IPS DF 6.9 (cell line): ENCODE measurements at places on chromosomes 12 and 14.

DNA sequence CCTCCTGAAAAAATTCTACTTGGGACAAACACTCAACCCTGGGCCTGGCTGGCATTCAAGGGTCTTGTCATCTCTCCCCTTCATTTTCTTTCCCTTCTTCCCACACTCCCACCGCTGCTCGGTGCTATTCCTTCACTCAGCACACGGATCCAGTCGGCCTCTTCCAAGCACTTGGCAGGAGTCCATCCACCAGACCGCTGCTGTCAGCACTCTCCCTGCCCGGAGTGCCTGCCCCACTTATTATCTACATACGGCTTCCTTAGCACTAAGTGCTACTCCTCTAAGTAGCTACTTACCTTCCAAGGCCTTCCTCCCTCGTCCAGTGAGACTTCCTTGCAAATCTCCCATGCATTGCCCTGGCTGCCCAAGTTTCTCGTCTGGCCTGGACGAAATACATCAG is 29.8 kb downstream of the CALM1 start:
- no peak for DNase-seq

GRCh38 chr14:84750763-84751554 is 779.0 kb upstream of the FLRT2 start:
- no peak for DNase-seq

DNA sequence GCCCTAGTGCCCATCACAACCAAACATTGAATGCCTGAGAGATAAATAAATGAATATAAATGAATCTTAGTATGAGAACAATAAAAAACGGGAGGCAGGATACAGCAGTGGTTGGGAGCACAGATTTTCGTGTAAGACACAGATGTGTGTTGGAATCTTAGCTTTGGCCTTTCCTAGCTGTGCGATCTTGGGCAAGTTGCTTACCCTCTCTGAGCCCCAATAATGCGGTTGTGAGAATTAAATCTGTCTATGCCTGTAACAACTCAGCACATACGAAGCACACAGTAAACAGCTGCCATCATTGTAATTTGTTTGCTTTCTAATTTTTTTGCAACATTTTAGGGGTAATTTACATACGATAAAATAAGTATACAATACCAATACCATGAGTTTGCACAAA is 89.8 kb downstream of the SRRM4 start:
- no peak for DNase-seq

DNA sequence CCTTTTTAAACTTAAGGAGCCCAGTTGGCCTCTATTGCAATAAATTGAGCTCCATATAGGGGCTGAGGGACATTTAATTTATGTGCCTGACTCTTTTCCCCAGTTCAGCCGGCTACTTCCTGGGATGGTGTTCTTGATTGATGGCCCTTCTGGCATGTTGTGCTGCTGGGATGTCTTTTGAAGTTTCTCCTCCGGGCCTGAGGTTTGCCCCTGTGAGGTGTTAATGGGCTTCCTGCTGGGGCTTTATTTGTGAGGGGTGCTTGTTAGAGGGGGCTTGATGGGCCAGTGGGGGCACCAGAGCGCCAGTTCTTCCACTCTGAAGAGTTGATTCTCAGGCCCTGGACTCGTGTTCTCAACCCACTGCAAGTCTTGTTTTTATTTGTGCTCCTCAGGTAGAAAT is 69.6 kb downstream of the CHST11 start:
- DNase-seq, result no peak

- no peak for DNase-seq
These were observed 18.6 kb upstream of the GARIN2 start for GRCh38 chr14:67170660-67171059.

- DNase-seq, result no peak
These were observed 90.7 kb upstream of the ATP2B1 start for GRCh38 chr12:89799316-89799715.

- DNase-seq, result no peak
These were observed 221.0 kb downstream of the ASCL1 start for GRCh38 chr12:103178366-103179080.

GRCh38 chr12:29728030-29728429 is 55.7 kb downstream of the TMTC1 start:
- DNase-seq, result no peak

- DNase-seq, result no peak
These were observed 59.4 kb downstream of the MYRFL start for GRCh38 chr12:69884386-69884785.

GRCh38 chr14:49598485-49599300 is at the start of gene LRR1:
Gene LRR1 (plus strand): TSS chr14:49598940. CDS start chr14:49599021, 81 bp downstream.
- no peak for DNase-seq

- no peak for DNase-seq
These were observed 10.4 kb downstream of the LUM start for GRCh38 chr12:91100906-91101305.

DNA sequence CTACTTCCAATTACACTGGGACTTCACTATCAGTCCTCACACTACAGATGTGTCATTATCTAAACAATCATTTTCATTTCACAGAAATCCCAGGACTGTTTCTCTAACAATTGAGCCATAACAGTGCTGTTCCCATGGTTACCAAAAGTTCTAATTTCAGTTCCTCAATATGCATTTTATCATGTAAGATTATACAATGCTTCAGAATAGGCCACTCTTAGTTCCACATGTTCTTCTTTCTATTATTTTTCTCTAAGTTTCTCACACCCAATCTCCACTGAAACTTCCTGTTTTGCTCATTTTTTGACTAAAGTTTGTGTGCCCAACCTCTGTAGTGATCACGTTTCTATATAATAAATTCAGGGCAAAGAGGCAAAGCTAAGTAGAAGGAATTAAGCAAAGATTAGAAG is 185.8 kb downstream of the DUSP6 start:
- DNase-seq, result no peak

DNA sequence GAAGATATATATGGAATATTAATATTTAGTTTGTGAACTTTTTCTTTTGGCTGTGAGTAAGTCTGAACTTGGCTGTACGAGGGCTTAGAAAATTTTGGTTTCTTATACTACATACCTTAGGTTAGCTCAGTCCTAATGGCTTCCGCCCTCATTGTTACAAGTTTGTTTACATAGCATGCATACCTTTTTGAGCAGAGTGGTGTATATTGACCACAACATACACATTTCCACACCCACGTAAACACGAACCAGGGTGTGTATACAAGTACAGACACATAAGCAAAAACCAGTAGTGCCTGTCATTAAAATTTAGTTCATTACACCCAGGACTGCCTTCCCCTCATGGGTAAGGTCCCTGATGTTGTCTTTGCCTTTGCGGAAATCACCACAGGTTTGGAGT is 230.2 kb upstream of the RGS6 start:
- no peak for DNase-seq

DNA sequence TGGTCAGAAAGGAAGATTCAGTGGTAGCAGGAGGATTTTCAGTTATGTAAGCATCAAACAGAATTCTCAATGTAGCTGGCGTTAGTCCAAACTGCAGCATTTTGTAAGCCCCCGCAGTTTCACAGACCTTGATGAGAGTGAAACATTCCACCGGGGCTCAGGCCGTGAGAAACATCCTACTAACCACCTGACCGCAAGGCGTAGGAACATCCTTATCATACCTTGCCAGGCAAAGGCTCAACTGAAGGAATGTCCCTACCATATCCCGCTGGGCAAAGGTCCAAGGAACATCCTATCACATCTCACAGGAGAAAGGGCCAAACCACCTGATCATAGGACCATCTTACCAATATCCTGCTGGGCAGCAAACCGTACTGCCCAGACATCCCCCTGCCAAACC is 624.8 kb upstream of the TMEM132C start:
- DNase-seq, result no peak

DNA sequence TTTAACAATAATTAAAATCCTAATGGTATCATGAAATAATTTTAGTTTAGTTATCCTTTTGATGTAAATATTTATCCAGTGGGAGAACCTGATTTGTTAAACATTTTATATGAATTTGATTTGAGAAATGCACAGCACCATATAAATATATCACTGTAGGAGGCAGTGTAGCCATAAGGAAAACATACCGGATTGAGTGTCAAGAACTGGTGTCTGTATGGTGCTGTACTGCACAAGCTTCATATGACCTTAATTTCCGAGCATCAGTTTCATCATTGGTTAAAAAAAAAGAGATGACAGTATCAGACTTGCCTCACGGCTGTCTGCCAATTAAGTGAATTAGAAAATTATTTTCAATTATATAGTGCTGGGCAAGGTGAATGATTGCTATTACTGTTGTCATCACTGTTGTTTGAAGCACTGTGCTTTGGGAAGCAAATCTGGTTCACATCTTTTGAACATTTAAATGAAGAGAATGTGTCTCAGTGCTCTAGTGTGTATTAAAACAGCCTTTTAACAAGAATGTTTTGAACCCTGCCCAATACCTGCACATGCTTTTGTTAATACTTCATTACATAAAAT is 72.1 kb downstream of the TMTC2 start:
- DNase-seq, result no peak

DNA sequence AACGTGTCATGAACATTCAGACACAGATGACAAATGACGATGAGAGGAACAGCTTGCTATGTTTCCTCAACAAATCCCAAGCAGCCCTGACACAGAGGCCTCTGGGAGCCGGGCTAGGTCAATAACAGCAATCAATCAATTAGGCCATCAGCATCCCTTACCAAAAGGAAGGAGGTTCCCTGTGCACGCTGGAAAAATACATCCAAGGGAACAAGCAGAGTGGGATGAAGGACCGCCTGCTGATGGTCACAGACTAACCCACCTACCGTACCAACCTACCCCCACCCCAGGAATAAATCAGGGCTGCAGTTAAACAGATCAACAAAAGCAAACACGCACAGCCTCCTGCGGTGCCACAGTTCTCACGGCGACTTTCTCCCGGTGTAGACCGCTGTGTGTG is 265.1 kb upstream of the SFSWAP start:
- DNase-seq, result no peak

DNA sequence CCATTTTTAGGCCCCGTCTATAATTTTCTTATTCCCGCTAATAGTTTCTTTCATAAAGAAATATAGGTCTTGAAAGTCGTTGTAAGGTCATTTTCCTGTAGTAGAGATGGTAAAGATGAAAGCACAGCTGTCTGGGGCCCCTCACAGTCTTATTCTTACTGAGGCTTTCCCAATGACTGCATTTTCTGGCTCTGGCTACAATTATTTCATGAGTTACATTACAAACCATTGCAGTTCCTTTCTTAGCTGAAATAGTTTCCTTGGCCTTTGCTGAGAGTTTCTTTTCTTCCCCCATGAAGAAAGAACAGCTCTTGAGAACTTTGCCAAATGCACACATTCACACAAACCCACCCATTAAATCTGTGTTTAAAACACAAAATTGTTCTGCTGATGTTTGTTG is 113.0 kb downstream of the DYRK2 start:
- no peak for DNase-seq

DNA sequence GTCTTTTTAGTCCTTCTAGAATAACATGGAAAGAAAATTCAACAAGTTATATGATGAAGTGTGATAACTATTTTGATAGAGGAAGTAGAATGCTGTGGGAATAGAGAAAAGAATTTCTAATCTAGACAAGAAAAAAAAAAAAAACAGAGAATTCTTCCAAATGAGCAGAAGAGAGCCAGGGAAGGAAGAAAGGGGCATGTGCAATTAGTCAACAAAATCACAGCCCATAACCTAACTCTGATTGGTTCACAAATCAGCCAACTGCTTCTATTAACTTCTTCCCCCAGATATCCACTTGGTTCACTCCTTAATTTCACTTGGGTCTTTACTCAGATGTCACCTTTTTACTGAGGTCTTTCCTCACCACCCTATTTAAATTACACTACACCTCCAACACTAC is 69.5 kb downstream of the BTG1 start:
- no peak for DNase-seq

GRCh38 chr12:96985515-96986362 is 78.7 kb downstream of the NEDD1 start:
- peak; percentile 29 for DNase-seq

DNA sequence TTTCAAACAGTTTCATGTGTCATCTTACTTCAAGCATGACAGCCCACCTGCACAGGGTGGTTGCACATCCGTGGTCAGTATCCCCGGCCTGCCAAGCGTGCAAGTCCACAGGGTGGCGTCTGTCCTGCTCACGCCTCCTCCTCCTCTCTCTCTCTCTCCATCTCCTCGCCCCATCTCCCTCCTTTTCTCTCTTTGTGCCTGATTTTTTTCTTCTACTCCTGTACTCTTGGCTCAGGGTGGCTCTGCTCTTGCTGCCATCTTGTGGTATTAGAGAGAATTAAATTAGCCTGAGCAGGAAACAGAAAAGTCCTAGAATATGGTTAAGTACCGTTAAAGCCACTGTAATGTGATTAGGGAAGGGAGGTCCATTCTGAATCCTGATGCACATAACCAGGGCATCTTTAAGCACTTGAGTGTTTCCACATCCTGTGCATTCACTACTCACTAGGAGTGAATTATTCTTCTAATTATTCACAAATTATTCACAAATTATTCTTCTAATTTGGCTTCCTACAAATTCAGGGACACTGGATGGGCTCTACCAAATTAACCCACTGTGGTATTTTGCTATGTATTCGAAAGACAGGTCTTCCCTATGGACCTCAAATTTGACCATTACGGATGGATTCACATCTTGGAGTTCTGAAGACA is 25.5 kb upstream of the DTX1 start:
- DNase-seq, result peak; percentile 66

- DNase-seq, result peak; percentile 22
These were observed 8.5 kb upstream of the CFL2 start for GRCh38 chr14:34722723-34723545.

DNA sequence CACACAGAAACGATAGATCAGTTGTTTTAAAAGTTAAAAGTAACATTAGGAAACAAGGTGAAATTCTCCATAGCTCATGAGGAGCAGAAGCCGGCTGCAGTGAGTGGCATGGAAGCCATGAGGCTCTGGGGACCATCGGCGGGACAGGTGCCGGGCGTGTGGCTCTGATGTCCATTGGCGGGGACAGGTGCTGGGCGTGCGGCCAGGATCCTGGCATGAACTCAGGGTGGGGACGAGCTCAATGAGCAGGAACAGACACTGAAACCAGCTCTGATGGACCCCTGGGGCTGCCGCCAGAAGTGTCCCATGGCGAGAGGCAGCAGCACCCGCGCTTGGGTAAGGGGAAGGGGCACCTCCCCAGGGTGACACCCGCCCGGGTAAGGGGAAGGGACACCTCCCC is 75.1 kb downstream of the NOC4L start:
- DNase-seq, result no peak

DNA sequence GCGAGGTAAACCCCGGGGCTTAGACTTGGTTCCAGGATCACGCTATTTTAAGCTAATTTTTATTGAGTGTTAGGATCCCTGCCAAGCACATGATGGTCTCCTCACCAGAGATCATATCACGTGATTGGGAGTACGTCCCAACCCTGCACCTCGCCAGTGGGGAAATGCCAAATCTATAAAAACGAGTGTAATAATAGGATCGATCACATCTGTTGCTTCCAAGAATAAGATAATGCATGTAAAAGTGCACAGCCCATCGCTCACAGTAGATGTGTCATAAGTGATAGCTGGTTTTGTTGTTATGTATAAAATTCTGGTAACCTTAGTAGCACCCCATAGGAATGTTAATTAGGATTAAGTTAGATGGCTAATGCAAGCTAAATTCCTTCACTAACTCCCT is 581.0 kb upstream of the TMEM132C start:
- no peak for DNase-seq

DNA sequence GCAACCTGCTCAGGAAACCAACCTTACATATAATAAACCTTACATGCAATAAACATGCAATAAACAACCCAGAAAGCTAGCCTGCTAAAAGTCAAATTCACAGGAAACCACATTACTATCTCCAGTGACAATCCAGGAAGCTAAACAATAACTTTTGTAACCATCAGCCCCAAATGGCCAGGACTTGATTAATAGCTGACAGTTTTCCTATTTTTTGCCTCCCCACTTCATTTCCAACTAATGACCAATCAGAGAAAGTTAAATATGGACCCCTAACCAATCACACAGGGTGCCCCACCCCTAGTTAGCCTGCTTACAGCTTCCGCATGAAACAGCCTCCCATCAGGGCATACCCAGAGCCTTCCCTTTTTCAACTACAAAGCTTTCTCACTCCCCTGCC is 152.2 kb upstream of the LMNTD1 start:
- DNase-seq, result no peak
